Activated CD4-positive, alpha-beta T cell treated with anti-CD3 and anti-CD28 coated beads for 36 hours (primary cell): ENCODE measurements at places on chromosomes 1 and 21. TPM values are rescaled to one million over a fixed set of nuclear protein-coding genes. Genes with fewer than 3 reads are reported as not detected.

The C8B gene
- total RNA-seq, result not detected

The PADI4 gene
- total RNA-seq, result 0.30 TPM

The TRPM2 gene
- 1.5 TPM for total RNA-seq

The PTAFR gene
- 0.19 TPM for total RNA-seq

The LAMC1 gene
- total RNA-seq, result 0.25 TPM

The EPS15 gene
- 59.6 TPM for total RNA-seq

The MINDY1 gene
- 16.2 TPM for total RNA-seq

The IFI44 gene
- total RNA-seq, result 55.4 TPM

The UBASH3A gene
- total RNA-seq, result 39.0 TPM

The SEMA4A gene
- 64.5 TPM for total RNA-seq

GRCh38 chr1:183403498-183403897 is 14.7 kb downstream of the NMNAT2 start:
- H3K27me3 ChIP-seq, result peaks cover 34% of the 10 kb centered on the region
- no peak for DNase-seq
- H3K4me3 ChIP-seq, result no peak overlapping the region
- no peaks in the 10 kb centered on the region for H3K36me3 ChIP-seq

DNA sequence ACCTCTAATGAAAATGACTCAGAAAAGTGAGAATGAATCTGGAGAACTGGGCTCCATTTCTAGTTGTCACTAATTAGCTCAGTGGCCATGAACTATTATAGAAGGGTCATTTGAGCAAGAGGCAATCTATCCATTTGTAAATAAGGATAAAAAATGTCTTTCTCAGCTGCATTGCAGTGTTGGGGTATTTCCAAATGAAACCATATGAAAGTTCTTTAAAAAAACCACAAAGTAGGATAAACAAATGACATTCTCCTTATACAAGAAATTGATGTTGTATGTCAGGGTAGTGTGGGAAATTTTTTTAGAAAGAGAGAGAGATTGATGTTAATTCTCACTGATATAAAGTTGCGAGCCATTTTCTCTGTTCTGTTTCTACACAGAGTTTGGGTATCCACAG is 26.0 kb downstream of the FMO3 start:
- H3K36me3 ChIP-seq, result no peaks in the 10 kb centered on the region
- peaks cover 16% of the 10 kb centered on the region for H3K27me3 ChIP-seq
- no peak for DNase-seq
- no peaks in the 10 kb centered on the region for H3K4me1 ChIP-seq

GRCh38 chr1:100866041-100866900 is 28.4 kb downstream of the EXTL2 start:
- H3K4me1 ChIP-seq, result no peaks in the 10 kb centered on the region
- H3K4me3 ChIP-seq, result no peak overlapping the region
- no peak for DNase-seq
- no peaks in the 10 kb centered on the region for H3K36me3 ChIP-seq
- no peak overlapping the region for H3K27ac ChIP-seq

GRCh38 chr1:100556925-100557605 is 19.1 kb downstream of the GPR88 start:
- H3K36me3 ChIP-seq, result peaks cover 4% of the 10 kb centered on the region
- no peak for DNase-seq
- H3K4me1 ChIP-seq, result no peaks in the 10 kb centered on the region
- H3K27me3 ChIP-seq, result peaks cover 8% of the 10 kb centered on the region
- H3K4me3 ChIP-seq, result no peak overlapping the region
- no peak overlapping the region for H3K27ac ChIP-seq

DNA sequence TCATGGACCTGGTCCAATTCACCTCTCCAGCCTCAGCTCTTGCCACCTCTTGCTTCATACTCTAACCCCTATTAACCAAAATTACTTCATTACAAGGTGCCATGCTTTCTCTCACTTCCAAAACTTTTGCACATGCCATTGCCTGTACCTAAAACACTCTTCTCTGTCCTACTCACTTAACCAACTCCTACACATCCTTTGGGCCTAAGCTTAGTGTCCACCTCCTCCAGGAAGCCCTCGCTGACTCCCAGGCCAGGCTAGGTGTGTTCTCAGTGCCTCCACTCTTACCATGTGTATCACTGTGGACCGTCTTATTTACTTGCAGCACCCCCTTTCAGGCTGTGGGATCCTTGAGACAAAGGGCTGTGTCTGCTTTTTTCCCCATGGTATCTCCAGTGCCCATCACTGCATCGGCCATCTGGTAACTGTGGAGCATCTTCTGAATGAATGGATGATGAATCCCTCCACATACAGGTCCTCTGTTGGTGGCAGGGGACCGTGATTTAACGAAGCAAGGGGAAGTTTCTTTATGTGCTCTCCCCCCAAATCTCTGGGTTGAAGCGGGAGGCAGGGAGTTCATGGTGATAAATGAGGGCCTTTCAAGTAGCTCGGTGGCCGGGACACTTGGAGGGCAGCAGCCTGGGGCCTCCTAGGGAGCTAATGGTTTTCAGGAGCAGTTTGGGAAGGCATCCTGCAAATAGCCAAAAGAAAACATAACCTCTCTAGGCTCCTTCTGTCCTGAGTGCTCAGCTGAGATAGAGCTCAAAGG is 111.9 kb downstream of the TRABD2B start:
- H3K36me3 ChIP-seq, result no peaks in the 10 kb centered on the region
- H3K4me3 ChIP-seq, result no peak overlapping the region
- no peak overlapping the region for H3K27ac ChIP-seq
- peaks cover 10% of the 10 kb centered on the region for H3K27me3 ChIP-seq
- H3K4me1 ChIP-seq, result no peaks in the 10 kb centered on the region

DNA sequence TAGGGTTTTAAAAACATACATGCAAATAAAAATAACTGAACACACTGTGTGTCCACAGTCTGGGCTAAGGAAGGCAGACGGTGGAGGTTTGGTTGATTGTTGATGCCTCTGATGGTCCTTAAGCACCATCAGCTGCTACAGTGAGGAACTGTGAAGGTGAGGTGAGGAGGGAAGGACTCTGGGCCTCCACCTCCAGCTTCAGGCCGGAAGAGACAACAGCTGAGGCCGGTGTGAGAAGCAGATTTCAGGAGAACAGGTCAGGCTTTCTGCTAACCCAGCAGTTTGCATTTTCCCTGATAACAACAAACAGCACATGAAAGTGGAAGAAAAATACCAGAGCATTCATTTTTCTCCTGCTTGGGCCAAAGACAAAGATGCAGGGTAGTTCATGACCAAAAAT is 189.9 kb upstream of the AJAP1 start:
- peaks cover 3% of the 10 kb centered on the region for H3K27me3 ChIP-seq
- no peaks in the 10 kb centered on the region for H3K4me1 ChIP-seq
- no peak overlapping the region for H3K27ac ChIP-seq
- H3K4me3 ChIP-seq, result no peak overlapping the region
- no peak for DNase-seq

GRCh38 chr1:213250041-213250440 is 199.0 kb downstream of the RPS6KC1 start:
- no peaks in the 10 kb centered on the region for H3K4me1 ChIP-seq
- no peaks in the 10 kb centered on the region for H3K27me3 ChIP-seq
- H3K36me3 ChIP-seq, result no peaks in the 10 kb centered on the region
- DNase-seq, result no peak
- no peak overlapping the region for H3K4me3 ChIP-seq
- H3K27ac ChIP-seq, result no peak overlapping the region

- no peak for DNase-seq
- no peaks in the 10 kb centered on the region for H3K36me3 ChIP-seq
- H3K4me3 ChIP-seq, result no peak overlapping the region
- H3K4me1 ChIP-seq, result no peaks in the 10 kb centered on the region
These were observed 374.0 kb downstream of the NEGR1 start for GRCh38 chr1:71908303-71908702.

- no peaks in the 10 kb centered on the region for H3K27me3 ChIP-seq
- H3K4me3 ChIP-seq, result no peak overlapping the region
- H3K36me3 ChIP-seq, result peaks cover 90% of the 10 kb centered on the region
These were observed 17.9 kb downstream of the SFT2D2 start for GRCh38 chr1:168243636-168244212.

- H3K27me3 ChIP-seq, result peaks cover 2% of the 10 kb centered on the region
- no peak overlapping the region for H3K27ac ChIP-seq
- H3K4me3 ChIP-seq, result no peak overlapping the region
These were observed 29.6 kb downstream of the PTPRF start for GRCh38 chr1:43560286-43560685.

GRCh38 chr1:221878134-221878533 is 136.2 kb upstream of the DUSP10 start:
- no peak overlapping the region for H3K4me3 ChIP-seq
- no peak overlapping the region for H3K27ac ChIP-seq
- peaks cover 10% of the 10 kb centered on the region for H3K27me3 ChIP-seq
- no peak for DNase-seq
- no peaks in the 10 kb centered on the region for H3K36me3 ChIP-seq
- H3K4me1 ChIP-seq, result peaks cover 8% of the 10 kb centered on the region

DNA sequence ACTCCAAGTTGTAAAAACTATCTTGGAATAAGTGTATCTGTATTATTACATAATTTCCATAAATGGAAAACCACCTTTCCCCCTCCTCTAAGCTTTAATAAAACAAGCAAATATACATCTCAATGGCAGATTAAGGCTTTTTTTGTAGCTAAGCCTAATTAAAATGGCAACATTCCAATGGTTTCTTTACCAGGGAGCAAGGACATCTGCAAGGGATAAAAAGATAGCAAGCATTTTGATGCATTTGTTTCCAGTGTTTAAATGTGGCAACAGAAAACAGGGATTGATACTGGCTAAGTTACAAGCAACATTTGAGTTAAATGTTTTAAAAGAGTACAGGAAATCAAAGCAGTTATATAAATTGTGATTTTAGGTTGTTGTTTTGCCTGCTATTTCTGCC is 1012.7 kb downstream of the ADGRL2 start:
- no peak for DNase-seq
- no peak overlapping the region for H3K27ac ChIP-seq
- H3K36me3 ChIP-seq, result no peaks in the 10 kb centered on the region
- no peaks in the 10 kb centered on the region for H3K4me1 ChIP-seq

GRCh38 chr1:20211511-20211931 is 25.2 kb upstream of the PLA2G2C start:
- no peak overlapping the region for H3K27ac ChIP-seq
- peaks cover 41% of the 10 kb centered on the region for H3K27me3 ChIP-seq
- peaks cover 8% of the 10 kb centered on the region for H3K4me1 ChIP-seq
- no peaks in the 10 kb centered on the region for H3K36me3 ChIP-seq
- H3K4me3 ChIP-seq, result no peak overlapping the region

GRCh38 chr1:219446288-219446687 is 166.6 kb downstream of the ZC3H11B start:
- DNase-seq, result no peak
- H3K27me3 ChIP-seq, result peaks cover 1% of the 10 kb centered on the region
- no peaks in the 10 kb centered on the region for H3K4me1 ChIP-seq
- H3K4me3 ChIP-seq, result no peak overlapping the region

- peaks cover 9% of the 10 kb centered on the region for H3K4me1 ChIP-seq
- no peaks in the 10 kb centered on the region for H3K27me3 ChIP-seq
- DNase-seq, result no peak
- no peaks in the 10 kb centered on the region for H3K36me3 ChIP-seq
These were observed 54.4 kb upstream of the WDR26 start for GRCh38 chr1:224488806-224489499.

- H3K36me3 ChIP-seq, result peaks cover 20% of the 10 kb centered on the region
- H3K27ac ChIP-seq, result no peak overlapping the region
- H3K4me1 ChIP-seq, result no peaks in the 10 kb centered on the region
These were observed 36.1 kb downstream of the BEND5 start for GRCh38 chr1:48740621-48741020.

- H3K4me3 ChIP-seq, result no peak overlapping the region
- H3K27me3 ChIP-seq, result peaks cover 2% of the 10 kb centered on the region
- H3K27ac ChIP-seq, result no peak overlapping the region
- no peak for DNase-seq
These were observed 286.8 kb downstream of the LMO4 start for GRCh38 chr1:87615491-87615890.

- no peaks in the 10 kb centered on the region for H3K27me3 ChIP-seq
- no peaks in the 10 kb centered on the region for H3K36me3 ChIP-seq
- no peak overlapping the region for H3K4me3 ChIP-seq
These were observed 282.9 kb downstream of the PTGER3 start for GRCh38 chr1:70764747-70765146.

GRCh38 chr1:2108213-2108876 is 58.1 kb downstream of the PRKCZ start:
- H3K27me3 ChIP-seq, result no peaks in the 10 kb centered on the region
- no peaks in the 10 kb centered on the region for H3K36me3 ChIP-seq
- no peaks in the 10 kb centered on the region for H3K4me1 ChIP-seq
- H3K27ac ChIP-seq, result no peak overlapping the region
- H3K4me3 ChIP-seq, result no peak overlapping the region

DNA sequence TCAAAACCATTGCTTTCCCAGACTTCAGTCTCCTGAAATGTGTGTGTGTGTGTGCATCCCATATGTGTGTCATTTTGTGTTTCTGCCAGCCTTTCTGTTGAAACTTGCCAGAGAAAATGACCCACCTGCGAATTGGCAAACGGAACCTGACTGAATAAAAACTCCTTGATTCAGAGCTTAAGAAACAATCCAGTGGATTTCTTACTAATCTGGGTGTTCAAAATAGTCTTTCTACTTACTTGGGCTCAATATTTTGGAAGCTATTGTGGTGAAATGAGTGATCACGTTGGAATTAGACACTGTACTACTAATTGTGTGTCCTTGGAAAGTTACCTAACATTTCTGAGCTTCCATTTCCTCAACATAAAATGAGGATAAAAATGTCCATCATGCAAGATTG is 138.9 kb upstream of the ERG start:
- H3K4me3 ChIP-seq, result no peak overlapping the region
- peaks cover 6% of the 10 kb centered on the region for H3K36me3 ChIP-seq
- H3K4me1 ChIP-seq, result peaks cover 12% of the 10 kb centered on the region
- no peak for DNase-seq

DNA sequence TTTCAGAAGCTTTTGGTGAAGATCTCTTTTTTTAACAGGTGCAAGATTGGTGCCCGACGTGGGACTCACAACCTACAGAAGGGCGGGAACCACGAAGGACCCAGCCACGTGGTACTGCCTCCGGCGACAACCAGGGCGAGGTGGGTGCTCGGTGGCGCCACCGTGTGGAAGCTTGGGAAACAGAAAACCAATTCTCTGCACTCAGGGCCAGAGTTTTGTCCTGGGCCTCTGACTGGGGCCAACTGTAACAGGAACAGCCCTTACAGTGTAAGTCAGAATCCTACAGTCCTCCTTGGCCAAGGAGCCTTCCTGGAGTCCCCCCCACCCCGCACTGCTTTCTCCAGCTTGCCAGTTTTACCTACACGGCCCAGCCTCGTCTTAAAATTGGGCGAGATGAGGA is 11.6 kb upstream of the S100A7A start:
- H3K27ac ChIP-seq, result no peak overlapping the region
- H3K4me3 ChIP-seq, result no peak overlapping the region
- H3K27me3 ChIP-seq, result peaks cover 9% of the 10 kb centered on the region
- H3K36me3 ChIP-seq, result no peaks in the 10 kb centered on the region

DNA sequence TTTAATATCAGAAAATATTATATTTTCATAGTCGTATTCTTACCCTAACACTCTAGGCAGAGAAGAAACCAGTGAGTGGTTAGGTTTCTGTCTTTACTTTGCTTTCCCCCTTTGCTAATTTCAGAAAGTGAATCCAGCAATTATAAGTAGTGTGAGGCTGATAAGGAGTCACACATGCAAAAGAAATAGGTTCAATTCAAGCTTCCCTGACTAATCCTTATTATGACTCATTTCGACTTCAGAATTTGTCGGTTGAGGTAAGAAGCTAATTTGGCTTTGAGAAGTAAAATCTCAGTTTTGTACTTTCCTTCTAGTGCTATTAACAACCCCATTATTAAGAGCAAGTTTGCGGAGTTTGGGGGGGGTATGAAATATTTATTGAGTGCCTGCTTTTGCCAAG is 22.4 kb downstream of the ESRRG start:
- DNase-seq, result no peak
- H3K4me1 ChIP-seq, result no peaks in the 10 kb centered on the region
- no peak overlapping the region for H3K27ac ChIP-seq
- no peaks in the 10 kb centered on the region for H3K27me3 ChIP-seq
- H3K4me3 ChIP-seq, result no peak overlapping the region

- H3K4me1 ChIP-seq, result no peaks in the 10 kb centered on the region
- no peak overlapping the region for H3K27ac ChIP-seq
- no peaks in the 10 kb centered on the region for H3K36me3 ChIP-seq
- H3K27me3 ChIP-seq, result no peaks in the 10 kb centered on the region
- DNase-seq, result no peak
These were observed 171.3 kb upstream of the ESRRG start for GRCh38 chr1:216894494-216894893.
